Stimulated activated CD4-positive, alpha-beta T cell treated with anti-CD3 and anti-CD28 coated beads, TNF-alpha, amount 100 ng/mL, for 4 hours (primary cell): ENCODE measurements at places on chromosomes 12 and 14.

- no peak for DNase-seq
Measured at GRCh38 chr14:23148591-23149249, 29.7 kb upstream of the CEBPE start.

DNA sequence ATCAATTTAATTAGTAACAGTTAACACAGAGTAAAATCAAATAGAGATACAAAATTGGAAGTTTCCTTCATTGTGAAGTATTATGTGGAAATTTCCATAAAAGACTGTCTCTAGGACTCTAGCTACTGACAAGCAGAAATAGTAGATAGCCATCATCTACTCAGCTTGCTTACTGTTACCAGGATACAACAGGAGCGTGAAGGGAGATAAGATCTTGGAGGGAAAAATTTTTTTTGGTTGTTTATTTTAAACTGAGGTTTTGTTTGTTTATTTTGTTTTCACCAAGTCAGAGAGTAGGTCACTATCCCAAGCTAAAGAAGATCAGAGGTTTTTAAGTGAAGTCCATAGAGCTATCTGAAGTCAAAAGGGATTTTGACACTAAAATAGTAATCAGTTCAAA, 861.3 kb upstream of the MGAT4C start:
- no peak for DNase-seq

GRCh38 chr12:38154096-38155019, 162.2 kb upstream of the ALG10B start:
- DNase-seq, result no peak

- DNase-seq, result no peak
Measured at GRCh38 chr12:119308708-119309456, 25.6 kb upstream of the CCDC60 start.

- no peak for DNase-seq
Measured at GRCh38 chr12:80019691-80020090, 79.6 kb upstream of the OTOGL start.

- DNase-seq, result no peak
Measured at GRCh38 chr14:100525615-100526014, 61.6 kb downstream of the BEGAIN start.

DNA sequence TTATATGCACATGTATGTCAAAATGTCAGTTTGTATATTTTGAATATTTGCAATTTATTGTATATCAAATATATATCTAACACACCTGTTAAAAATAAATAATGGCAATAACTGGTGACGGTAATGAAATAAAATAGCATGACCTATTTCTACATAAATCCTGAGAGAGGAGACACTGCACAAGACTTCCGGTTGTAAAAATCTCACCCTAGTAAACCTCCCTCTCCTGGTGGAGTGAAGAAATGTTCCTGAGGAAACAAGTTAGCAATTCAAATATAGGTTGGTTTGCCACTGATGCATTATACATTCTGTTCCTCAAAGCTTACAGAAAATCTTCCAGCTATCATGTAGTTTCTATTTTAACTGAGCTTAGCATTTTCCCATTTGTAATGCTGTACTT, 166.1 kb upstream of the SYT10 start:
- DNase-seq, result no peak

DNA sequence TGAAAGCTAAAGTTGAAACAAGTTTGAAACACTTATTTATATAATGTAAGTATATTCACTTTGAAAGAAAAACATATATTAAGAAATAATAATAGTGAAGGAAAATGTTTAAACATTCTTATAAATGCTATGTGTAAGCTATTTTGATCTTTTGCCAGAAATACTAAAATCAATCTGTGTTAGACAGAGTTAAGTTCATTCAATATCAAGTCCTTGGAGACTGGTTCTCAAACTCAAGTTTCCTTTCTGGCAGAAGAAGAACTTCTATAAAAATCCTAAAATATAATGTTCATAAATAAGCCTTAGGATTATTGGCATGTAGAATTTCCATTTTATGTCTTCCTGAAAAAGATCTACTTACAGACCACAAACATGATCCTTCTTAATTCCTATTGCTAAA, 45.3 kb downstream of the TAOK3 start:
- DNase-seq, result no peak

DNA sequence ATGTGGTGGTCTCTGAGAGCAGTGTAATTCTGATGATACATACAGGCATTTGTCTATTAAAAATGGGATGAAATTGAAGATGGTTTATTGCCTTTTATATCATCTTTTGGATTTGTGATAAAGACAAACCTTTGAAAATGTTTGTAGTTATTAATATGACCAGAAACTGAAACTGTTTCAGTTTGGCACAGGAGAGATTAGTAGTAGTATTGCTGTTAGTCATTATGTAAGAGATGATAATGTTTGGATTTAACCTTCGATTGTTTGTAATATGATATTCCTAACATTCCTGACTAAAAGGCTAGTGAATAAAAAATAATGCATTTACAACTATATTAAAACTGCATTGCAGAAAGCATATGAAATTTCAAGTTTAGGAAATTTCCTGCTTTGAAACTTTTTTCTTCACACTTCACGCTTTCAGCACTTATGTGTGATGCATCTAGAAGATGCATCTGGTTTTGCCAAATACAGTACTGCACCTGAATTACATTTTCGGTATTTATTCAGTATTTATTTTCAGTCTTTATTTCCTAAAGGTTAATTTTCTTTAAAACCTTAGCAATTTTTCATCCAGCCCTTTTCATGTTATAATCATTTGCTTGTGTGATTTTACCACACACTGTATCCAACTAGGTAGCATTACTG, 25.5 kb downstream of the ADIPOR2 start:
- DNase-seq, result no peak

DNA sequence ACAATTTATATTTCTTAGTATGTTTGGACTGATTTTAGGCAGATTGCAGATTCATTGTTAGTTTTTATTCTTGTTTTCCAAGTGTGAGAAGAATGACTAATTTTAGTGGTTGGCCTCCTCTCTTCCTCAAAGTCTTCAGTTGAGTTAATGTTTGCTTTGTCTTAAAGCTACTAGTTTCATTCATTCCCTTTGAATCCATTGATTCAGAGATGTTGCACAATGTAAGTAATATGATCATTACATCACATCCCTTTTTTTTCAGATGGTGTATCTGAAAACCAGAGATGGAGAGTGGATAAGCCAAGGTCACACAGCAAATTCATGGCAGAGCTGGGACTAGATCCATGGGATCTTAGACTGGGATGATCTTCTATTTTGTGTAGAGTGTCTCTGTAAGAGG, 577.5 kb downstream of the BCL11B start:
- DNase-seq, result no peak

GRCh38 chr14:64645220-64645892, 58.9 kb upstream of the PLEKHG3 start:
- no peak for DNase-seq

DNA sequence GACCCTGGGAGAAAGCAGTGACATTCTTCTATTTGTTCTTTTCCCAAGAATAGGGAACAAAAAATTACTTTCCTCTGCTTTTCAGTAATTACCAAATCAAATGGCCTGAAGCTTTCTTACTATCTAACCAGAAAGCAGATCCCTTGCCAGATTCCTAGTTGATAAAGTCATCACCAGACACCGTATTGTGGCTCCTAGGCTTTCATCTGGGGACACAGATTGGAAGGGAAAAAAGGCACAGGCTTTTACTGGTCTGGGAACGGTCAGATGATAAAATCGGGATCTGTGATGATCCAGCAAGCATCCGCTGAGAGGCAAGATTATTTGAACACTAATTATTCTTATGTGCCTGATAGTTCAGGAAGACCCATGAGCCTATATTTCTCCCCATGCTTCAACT, 79.1 kb upstream of the BCL2L14 start:
- no peak for DNase-seq

GRCh38 chr14:103896578-103896977, 31.7 kb upstream of the TDRD9 start:
- no peak for DNase-seq

DNA sequence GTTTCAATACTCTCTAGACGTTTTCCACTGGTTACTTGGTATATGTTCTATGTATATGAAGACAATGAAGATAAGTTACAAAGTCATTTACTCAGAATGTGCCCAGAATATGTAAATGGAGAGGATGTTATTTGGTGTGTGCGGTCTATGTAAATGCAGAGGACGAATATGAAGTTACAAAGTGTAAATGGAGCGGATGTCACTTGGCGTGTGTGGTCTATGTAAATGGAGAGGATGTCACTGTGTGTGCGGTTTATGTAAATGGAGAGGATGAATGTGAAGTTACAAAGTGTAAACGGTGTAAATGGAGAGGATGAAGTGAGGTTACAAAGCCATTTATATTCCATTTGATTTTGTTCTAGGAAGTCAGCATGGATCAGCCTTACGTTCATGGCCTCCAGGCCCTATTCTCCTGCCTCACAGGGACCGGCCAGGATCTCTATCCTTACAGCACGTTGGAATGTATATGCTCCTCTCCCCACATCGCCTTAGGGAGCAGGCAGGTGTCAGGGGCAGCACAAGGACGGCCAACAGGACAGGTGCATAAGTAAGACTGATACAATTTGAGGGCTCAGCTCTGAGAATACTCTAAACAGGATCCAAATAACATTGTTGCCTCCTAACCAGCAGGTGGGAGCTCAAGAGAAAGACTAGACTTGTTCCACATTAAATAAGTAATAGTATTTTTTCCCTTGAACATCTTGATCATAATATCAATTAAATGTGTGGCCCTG, 42.4 kb downstream of the GLRX5 start:
- DNase-seq, result no peak

DNA sequence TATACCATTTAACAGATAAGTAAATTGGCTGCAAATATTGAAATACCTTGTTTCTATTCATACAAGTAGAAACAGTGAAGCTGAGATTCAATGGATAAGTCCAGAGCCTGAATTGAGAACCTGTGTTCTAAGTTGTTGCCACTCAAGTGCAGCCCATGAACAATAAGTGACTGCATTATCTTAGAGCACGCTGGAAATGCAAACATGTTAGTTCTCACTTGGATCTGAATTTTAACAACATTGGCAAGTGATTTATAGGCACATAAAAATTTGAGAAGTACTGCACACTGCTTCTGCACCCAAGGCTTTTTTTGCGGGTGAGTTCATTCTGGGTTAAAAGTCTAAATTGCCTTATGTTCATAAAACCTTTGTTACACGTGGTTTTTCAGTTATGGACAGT, 484.3 kb downstream of the NAV3 start:
- DNase-seq, result no peak

DNA sequence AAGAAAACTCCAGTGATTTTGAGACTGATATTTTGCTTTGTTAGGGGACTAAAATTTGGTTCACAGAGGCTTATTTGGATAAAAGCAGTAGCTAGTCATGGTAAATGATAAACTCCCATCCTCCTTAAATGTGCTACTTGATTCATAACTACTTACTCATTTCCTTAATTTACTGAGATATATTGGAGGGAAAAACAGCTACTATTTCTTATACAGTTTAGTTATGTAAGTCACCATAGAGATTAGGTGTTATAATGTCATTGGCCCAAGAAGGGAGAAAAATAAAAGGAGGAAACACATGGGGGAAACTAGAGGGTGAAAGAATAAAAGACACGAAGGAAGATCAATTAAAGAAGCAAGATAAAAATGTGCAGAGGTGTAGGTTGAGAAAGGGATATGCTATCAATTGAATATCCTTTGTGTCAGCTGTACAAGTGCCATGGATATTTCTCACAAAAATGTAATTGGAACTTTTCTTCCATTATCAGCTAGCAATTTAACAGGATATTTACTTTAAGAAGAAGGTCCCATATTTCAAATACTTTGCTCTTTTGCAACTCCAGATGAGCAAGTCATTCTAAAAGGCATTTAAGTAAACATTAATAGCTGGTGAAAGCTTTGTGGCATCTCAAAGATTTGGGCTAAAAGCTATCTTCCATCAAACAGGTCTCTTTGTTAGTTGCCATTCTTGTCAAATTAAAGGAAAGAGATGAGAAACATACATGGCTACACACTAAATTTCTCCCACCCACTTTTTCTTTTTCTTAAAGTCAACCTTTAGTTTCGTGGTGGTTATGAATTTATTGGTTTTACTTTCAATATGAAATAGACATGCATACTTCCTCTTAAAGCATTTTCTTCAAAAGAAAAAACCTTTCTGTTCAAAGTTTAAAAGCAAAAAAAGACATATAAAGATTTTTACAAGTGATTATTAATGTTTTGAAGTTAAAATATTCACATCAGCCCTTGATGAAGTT, 439.5 kb downstream of the CCER1 start:
- DNase-seq, result no peak

- peak; percentile 64 for DNase-seq
Measured at GRCh38 chr14:73825551-73826188, 26.0 kb upstream of the PTGR2 start.

DNA sequence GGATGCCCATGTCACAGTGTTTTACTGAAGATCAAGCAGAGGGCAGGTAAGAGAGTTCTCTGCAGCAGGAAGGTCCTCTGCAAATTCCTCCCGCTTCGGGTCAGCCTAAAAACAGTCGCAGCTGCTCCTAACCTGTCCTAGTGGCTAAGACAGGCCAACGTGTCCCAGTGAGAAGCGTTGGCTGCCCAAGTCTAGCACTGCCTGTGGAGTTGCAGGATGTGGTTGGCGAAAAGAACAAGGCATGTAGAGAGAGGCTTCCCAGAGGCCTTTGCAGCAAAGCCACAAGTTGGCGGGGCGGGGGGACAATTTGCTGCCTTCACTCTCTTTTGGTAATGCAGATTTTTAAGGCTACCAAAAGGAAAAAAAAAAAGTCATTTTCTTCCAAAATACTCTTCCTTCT, 340.1 kb downstream of the BCL11B start:
- DNase-seq, result peak; percentile 22

DNA sequence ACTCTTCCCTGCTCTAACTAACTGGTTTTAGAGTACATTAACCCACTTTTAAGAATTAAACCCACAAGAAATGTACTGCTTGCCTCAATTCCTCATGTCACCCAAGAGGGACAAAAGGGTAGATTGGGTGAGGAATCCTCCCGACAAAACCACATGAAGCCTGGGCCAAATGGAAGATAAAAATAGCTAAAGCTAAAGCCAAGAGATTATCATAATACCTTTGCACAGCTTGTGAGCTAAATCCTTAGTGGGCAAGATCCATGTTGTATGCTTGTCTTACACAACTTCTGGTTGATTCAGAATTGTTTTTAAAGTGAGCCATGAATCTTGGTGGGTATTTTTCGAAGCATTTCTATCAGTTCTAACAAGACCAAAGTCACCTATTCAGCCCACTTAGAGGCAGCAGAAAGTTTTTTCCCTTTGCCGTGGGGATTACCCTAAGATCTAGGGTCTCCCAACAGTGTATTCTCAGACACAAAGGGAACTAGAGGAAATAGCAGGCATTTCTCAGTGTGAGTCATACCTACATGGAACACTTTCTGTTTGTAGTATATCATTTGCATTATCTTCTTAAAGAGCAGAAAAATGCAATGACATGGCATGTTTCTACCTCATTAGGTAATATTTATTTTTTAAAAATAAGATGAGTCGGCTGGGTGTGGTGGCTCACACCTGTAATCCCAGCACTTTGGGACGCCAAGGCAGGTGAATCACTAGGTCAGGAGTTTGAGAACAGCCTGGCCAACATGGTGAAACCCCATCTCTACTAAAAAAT, 616.6 kb downstream of the KCNH5 start:
- no peak for DNase-seq

DNA sequence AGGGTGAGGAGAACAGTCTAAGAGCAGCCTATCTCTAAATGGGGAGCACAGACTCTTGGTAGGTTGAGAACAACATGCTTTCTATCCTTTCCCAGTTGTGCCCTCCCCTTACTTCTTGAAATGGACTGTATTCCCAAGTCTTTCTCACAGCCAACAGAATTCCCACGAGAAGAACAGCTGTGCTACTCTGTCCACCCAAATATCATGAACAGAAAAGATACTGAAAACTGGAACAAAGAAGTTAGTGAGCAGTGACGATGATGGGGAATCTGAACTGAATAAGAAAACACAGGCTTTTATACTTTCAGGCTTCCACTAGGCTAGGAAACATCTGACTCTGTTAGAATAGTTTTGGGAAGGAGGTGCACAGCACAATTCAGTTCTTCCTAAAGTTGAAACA, 3.4 kb downstream of the NACA start:
- no peak for DNase-seq
